ENCODE measurements at places on chromosomes 12 and 14.

- DNase-seq: no peak
Measured at GRCh38 chr12:3272958-3273357, 195.8 kb downstream of the TSPAN9 start.

DNA sequence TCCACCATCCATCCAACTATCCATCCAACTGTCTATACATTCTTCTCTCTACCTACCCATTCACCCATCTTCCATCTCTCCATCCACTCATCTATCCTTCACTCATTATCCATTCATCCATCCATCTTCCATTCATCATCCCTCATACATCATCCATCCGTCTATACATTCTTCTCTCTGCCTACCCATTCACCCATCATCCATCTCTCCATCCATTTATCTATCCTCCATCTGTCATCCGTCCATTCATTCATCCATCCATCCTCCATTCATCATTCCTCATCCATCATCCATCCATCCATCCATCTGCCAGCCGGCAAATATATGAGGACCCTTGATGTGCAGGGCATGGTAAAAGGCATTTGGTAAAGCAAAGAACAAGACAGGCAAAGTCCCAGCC, 25.2 kb downstream of the AACS start:
- DNase-seq: no peak

DNA sequence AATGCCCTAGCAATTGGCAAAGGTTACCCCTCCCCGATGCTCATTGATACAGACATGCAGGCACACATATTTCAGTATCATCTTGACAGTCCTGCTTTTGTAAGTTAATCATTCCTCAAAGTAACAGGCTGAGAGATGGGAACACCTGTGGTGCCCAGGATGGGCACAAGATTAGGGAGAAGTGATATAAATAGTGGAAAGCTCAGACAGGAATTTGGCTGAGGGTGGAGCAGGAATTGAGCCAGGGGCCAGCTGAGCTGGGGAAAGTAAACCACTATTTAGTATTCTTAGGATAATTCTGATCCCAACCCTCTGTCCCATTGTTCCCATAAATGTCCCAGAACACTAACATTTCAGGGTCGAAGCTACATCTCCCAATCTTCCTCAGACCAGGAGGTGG, 38.3 kb downstream of the DAO start:
- no peak for DNase-seq

DNA sequence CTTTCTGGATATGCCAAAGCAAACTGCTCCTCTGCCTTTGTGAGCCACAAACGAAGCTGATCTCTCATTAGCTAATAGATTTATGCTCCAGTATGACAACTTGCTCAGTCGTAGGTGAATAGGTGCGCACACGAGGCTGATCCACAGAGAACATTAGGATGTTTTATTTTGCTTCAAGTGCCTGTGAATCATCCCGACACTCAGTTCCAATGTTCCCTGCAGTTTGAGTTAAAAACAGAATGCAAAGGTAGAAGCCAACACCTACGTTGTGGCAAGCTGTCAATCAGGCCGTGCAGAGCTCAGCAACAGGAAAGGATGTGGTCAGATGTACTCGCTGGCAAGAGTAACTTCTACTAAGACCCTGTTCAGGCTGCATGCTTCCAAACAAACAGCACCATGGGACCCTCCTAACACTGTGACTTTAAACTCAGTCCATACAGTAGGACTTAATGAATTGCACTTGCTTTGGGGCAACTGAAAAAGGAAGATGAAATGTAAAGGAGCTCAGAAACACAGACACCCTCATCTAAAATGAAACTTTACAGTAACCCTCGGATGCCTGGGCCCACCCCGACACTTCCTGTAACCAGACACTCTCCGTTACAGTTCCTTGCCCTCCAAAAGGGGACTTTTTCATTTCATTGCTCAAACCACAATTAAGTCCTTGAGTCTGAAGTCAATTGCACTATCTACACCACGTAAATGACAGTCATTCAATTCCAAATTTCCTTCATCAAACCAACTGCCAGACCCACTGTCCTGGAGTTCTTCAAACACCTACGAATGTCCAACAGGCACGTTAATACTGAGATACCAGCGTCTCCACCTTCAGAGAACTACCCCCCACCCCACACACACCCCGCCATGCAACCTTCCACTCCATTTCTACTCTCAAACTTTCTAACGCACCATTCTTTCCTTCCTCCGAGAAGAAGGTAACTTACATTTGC, 1.6 kb downstream of the CCDC88C start:
- no peak for DNase-seq

DNA sequence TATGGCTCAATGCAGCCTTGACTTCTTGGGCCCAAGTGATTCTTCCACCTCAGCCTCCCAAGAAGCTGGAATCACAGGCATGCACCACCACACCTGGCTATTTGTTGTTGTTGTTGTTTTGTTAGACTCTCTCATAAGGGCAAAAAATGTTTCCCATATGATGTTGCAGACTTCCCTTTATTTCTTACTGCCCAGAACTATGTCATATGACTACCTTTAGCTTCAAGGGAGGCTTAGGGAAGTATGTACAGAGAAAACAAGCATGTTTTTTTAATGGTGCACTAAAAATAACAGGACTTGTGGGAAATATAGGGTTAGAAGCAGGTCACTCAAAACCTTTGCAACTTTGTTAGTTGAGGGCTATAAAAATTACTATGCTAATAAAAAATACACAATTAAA, 4.3 kb upstream of the GPR19 start:
- DNase-seq: no peak

DNA sequence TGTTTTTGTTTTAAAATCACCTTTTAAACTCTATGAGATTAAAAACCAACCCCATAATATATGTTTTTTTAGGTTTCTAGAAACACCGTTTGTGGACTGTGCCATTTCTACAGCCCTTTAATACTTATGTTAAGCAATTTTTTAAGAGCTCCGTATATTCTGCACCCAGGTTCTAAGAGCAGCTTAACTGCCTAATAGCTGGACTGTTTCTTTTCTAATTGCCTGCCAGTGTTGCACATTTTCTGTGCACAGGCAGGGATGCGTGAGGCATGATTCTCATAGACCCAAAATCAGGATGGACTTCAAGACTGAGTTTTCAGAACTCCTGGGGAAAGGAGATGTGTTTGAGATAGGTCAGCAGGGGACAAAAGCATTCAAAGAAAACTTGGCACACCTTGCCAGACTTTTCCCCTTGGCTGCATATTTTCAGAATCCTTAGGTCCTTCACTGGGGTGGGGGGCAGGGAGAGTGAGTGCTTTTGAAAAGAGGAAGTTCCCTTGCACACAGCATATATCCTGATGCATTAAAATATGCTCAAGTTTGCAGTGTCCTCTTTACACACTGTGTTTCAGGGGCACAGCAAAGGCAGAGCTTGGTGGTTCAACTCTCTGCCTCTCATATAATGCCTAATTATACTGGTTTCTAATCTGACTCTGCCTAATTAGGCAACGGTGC, 27.9 kb downstream of the TMEM30B start:
- DNase-seq: peak; percentile 43

DNA sequence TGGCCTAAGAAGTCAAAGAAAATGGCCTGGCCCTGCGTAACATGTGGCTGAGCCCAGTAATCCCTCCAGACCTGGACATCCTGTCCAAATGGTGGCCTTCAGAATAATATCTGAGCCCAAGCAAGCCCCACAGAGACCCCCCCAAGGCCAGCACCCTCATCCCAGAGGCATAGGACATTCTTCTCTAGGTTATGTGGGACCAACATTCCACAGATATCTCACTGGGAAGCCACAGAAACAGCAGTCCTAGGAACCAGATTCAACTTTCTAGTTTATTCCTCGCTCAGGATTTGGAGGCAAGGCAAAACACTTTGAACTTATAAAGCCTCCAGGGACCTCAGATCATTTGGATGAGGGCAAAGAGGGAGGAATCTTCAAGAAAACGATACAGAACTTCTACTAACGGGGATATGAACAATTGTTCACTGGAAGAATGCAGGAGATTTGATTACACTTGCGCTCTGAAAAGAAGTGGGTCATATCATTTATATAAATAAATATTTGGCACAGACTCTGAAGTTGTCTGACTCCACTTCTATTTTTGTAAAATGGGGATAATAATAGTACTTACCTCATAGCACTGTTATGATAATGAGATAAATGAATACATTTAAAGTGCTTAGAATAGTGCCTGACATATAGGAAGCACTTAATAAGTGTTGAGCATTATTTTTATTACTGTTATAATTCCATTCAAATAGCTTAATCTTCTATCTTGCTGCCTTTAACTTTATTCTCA, 171.5 kb downstream of the NUAK1 start:
- peak; percentile 38 for DNase-seq

DNA sequence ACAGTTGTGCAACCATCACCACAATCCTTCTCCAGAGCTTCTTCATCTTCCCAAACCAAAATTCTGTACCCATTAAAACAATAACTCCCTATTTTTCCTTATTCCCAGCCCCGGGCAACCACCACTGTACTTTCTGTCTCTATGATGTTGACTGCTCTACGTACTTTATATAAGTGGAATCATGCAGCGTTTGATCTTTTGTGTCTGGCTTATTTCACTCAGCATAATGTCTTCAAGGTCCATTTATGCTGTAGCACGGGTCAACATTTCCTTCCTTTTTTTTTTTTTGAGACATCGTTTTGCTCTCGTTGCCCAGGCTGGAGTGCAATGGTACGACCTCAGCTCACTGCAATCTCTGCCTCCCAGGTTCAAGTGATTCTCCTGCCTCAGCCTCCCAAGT, 162.7 kb upstream of the GSC start:
- no peak for DNase-seq

- peak; percentile 21 for DNase-seq
Measured at GRCh38 chr12:59119676-59120075, 199.4 kb upstream of the LRIG3 start.

- DNase-seq: no peak
Measured at GRCh38 chr14:88063811-88064210, 58.9 kb downstream of the GPR65 start.

- DNase-seq: peak; percentile 93
Measured at GRCh38 chr12:15757553-15758255, 31.5 kb downstream of the EPS8 start.

DNA sequence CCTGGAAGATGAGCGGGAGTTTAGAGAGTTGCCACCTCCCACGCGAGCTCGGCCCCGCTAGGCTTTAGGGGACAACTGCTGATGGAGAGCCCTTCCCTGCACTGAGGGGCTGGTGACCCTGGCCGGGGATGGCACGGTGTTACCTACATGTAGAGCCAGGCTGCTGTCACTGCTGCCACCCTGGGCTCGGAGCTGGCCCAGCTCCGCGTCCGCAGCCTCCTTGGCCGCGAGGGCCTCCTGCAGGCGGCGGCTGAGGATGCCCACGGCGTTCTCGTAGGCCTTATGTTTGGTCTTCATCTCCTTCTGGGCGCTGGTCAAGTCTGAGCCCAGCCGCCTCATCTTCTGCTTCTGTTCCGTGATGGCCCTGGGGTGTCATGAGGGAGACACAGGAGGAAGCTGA, 24.6 kb upstream of the ANKLE2 start:
- no peak for DNase-seq

DNA sequence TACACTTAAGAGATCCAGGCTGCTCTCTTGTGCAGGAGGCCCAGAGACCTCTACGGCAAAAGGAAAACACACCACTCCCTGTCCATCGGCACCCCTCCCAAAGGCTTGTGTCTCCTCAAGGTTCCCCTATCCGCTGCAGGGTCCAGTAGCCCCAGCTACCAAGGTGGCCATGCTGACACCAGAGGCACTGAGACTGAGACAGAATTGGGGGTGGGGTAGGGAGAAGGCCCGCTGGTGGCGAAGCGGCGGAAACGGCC, 590 bp downstream of the DDIT3 start:
- peak; percentile 30 for DNase-seq

- DNase-seq: peak; percentile 67
Measured at GRCh38 chr14:95098984-95099599, 58.2 kb downstream of the DICER1 start.

- DNase-seq: peak; percentile 14
Measured at GRCh38 chr12:107894589-107894988, 120.1 kb downstream of the ASCL4 start.

Data from fibroblast of skin of right biceps (primary cell).